ENCODE measurements at places on chromosomes 7 and 10. TPM values are rescaled to one million over a fixed set of nuclear protein-coding genes. Genes with fewer than 3 reads are reported as not detected.

Gene VENTX
- total RNA-seq, result 0.27 TPM

Gene ANKRD1
- not detected for total RNA-seq

Gene COL1A2
- not detected for total RNA-seq

Gene PAX4
- not detected for total RNA-seq

Gene SPDYE8
- not detected for total RNA-seq

Gene PRF1
- 0.81 TPM for total RNA-seq

DNA sequence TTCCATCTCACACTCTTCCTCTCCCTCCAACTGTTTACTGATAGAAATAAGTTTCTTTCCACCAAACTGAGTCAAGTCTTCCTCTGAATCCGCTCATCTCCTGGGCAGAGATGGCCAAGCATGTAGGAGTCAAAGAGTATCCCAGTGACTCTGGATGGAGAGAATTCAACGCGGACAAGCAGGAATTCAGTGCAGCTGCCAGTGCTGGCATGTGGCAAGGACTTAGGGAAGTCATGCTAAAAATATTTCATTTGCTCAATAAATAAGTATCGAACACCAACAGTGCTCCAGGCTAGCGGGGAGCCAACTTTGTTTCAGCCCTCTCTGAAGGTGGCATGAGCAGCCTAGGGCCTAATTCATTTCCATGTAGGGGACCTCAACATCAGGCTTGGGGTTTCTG lies 351.6 kb upstream of the ZMIZ1 start:
- DNase-seq, result no peak

- DNase-seq, result no peak
Observed at GRCh38 chr10:95745501-95745900, 10.5 kb upstream of the ENTPD1 start.

DNA sequence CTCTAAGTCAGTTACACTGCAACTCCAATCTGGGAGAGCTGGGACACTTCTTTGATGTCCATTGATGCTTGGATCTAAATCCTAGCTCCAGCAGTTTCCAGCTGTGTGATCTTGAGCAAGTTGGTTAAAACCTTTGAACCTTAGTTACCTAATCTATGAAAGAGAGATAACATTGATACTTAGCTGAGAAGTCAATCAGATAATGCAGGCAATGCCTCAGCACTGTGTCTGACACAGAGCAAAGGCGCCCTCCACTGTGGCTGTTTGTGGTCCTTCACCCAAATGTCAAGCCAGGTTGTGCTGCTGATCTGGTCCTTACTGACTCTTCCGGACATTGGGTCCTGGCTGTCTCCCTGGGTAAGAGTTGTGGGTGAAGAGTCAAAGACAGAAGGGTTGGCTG lies 20.2 kb downstream of the DNTT start:
- DNase-seq, result no peak

GRCh38 chr10:123777881-123778280 lies 111.7 kb downstream of the GPR26 start:
- no peak for DNase-seq

DNA sequence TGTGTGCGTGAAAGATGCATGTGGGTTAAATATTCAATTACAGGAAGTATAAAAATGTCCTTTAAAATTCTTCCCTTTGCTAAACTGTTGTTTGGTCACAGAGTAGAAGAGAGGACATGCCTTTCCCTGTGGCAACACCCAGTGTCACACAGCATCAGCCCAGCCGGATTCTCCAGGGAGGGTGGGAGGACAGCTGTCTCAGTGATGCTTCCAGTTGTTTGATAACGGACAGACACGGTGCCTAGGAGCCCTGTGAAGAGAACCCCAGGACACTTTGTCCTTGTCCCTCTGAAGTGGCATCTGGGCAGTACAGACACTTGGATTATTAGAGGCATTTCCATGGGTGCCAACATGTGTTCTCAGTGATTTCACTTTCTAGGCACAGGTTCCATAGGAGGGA lies 306.6 kb upstream of the LRGUK start:
- no peak for DNase-seq

GRCh38 chr10:58101682-58102081 lies 166.0 kb downstream of the IPMK start:
- DNase-seq, result no peak

- no peak for DNase-seq
Observed at GRCh38 chr10:74930965-74931364, 104.6 kb downstream of the KAT6B start.

GRCh38 chr7:2782565-2782964 lies 61.5 kb downstream of the GNA12 start:
- no peak for DNase-seq

DNA sequence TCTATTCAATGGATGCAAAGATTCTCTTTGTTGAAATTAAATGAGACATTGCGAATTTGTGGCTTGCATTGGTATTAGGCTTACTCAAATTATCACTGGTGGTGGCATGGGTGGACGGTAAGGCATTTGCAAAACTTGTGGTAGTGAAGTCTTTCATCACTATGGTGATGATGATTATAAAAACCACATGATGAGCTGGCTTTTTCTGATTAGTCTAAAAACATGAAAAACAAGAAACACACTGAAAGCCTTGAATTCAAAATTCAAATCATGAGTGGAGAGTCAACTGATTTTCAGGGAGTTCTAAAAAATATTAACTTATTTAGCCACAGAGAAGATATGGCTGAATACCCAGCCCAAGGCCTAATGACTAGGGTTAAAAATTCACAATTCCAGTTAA lies 99.8 kb upstream of the HGF start:
- no peak for DNase-seq

DNA sequence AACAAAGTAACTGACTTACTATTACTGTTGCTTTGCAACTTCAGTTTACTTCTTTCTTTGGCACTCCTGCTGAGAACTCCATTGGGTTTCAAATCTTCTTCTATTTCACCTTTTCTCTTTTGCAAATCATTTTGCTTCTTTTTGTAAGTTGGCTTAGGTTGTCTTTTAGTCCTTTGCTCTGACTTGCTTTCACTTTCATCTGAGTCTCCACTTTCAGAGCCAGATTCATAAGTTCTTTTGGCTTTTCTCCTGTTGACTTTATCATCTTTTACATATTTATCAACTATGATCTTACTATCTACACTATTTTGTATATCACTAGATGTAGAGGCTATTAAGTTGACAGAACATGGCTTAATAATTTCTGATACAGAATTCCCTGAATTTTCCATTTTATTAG lies 73.4 kb downstream of the NRBF2 start:
- no peak for DNase-seq

- DNase-seq, result no peak
Observed at GRCh38 chr7:140013676-140014075, 49.1 kb downstream of the PARP12 start.

DNA sequence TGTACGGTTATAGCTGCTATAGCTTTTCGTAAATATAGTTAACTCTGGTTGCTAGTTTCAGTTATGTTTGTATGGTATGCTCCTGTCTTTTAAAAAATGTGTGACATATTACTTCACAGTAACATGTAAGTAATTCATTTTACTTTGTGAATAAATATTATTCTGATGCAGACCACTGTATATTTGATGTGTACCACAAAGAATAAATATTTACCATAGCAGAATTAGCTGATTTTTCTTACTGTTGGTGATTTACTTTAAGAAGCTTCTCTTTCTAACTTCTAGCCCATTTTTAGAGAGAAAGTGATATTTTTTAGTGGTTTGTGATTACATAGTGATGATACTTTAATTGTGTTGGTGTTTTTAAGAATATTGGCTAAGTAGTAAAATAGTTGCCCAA lies 292.8 kb downstream of the BBS9 start:
- no peak for DNase-seq

DNA sequence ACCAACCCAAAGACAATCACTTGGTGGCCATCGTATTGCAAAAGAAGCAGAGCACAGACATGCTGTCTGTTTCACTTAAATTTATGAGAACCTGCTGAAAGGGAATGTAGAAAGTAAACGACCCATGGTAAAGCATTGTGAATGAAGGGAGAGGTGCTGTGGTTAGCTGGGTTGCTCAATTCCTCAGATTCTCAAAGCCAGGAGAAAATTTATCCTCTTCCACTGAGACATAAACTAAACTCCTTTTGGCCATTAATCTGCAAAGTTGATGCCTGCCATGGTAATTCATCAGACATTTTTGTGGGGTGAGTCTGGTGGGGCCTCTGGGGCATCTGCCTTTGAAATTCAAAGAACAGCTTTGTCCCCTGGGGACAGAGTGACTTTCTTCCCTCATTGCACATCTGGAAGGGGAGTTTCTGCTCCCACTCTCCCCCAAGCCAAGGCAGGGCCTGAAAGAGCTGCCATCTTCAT lies 951.0 kb downstream of the LRMDA start:
- no peak for DNase-seq

DNA sequence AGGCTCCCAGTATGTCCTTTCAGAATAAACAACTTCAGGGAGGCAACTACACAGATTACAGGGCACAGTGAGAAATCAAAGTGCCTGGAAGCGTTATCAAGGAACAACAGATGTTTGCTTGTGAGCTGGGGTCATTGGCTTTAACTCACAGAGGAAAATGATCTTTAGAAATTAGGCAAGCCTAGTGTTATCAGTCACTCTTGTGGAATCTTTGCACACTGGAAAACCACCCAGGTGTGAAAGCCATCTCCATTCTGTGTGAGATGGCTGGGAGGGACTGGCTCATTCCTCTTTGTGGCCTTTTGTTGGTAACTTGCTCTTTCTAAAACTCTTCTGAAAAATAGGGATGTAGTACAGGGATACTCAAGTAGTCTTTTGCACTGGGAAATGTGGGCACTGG lies 716.0 kb downstream of the XPNPEP1 start:
- no peak for DNase-seq

DNA sequence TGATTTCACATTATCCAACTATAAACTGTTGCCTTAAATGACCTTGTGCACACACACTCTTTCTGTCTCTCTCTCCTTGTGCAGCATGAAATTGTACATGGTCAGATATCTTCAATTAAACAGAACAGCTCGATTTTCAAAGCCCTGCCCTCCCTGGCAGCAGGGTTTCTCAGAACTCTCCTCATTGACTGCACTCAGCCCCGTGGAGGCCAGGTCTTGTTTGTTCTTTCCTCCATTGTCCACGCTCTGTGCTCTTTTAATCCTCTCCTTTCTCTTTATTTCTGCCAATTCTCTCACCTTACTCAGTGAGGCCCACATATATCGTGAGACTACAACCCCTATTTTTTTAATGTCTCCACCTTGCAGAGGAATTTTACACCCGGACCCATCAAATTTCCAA lies 175.9 kb upstream of the STK17A start:
- DNase-seq, result no peak

DNA sequence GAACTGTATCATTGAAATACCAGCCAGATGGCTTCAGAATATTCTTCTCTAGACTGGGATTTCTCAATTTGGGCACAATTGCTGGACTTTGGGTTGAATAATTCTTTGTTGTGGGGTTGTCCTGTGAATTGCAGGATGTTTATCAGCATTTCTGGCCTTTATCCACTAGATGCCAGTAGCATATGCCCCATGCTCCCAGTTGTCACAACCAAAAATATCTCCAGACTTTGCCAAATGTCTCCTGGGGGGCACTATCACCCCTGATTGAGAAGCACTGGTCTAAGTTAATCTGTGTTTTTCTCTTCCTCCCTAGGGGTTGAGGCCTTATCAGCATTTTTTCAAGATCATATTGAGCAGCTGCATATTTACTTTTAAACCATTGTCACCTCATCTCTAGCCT lies 204.9 kb upstream of the SP8 start:
- no peak for DNase-seq

DNA sequence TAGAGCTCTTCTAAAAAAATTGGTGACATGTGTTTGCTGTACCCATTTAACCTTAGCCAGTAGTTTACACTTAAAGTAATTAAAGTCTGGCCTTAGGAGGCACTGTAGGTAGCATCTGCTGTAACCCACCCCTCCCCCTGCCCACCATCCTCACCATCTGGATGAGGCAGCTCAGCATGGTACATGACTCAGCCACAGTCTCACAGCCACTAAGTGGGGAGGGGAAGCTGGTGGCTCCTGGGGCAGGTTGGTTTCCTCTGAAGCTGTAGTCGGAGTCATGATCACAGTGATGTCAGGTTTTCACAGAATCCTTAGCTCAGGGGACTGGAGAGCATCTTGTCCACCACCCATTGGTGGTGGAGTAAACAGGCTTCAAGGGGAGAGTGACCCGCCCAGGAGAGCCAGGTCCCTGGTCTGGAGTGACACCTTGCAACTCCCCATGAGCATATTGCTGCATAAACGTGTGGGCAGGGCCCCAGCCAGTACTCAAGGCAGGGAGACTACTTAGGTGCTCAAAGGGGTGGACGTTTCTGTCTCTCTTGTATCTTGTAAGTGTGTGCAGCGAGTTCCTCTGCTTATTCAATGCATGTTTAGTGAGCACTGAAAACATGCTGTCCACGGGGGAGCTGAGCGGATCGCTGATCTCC lies 125.9 kb downstream of the GRK5 start:
- no peak for DNase-seq

GRCh38 chr10:75379212-75379724 lies 22.3 kb downstream of the ZNF503 start:
- DNase-seq, result no peak

DNA sequence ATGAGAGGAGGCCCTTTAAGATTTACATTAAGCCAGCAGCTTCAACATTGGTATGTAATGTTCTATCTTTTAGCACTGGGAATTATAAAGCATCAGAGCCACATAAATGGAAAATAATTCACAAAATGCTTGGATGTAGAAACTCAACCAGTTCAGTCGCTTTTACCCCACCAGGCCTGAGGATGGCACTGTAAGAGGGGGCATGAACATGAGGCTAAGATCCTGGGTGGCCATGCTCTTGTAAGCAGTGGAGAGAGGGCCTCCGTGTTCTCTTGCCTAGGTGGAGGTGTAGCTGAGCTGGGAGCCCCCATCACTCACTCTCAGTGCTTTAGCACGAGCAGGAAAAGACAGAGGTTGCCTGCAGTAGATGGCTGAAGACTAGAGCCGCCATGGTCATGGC lies 238.8 kb downstream of the FANK1 start:
- DNase-seq, result no peak

- DNase-seq, result no peak
Observed at GRCh38 chr10:84152769-84153168, 13.5 kb downstream of the GHITM start.

GRCh38 chr10:89351412-89351779 lies 23.6 kb downstream of the IFIT3 start:
- DNase-seq, result no peak

GRCh38 chr10:28359334-28359733 lies 56.5 kb upstream of the MPP7 start:
- no peak for DNase-seq

GRCh38 chr7:50397320-50397970 lies 52.7 kb downstream of the FIGNL1 start:
- no peak for DNase-seq

All from hematopoietic multipotent progenitor cell (in vitro differentiated cells).